ENCODE measurements at places on chromosomes 5 and 9.

DNA sequence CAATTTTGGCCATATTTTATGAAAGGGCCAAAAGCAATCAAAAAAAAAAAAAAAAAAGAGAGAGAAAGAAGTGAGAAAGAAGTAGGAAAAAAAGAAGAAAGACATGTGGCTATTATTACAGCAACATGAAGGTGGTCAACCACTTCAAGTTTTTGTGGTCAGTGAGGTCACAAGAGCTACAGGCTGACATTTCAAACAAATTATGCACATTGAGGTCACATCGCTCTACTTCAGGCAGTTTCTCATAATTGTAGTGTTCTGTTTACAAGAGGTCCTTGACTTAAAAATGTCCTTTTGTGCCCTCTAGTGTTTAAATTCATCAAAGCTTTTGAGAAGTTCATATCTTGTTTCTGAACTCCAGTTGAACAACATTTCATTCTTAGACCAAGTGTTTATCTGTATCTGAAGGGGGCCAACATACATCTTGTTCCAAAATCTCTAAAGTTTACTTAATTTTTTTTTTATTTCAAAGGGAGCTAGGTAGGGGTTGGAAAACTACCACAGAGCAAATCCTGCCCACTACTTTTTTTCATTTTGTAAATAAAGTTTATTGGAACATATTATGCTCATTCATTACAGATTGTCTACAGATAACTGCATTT, 513.1 kb downstream of the PDE4D start:
- DNase-seq = no peak

GRCh38 chr5:178677429-178677828, 50.6 kb upstream of the CLK4 start:
- no peak for DNase-seq

DNA sequence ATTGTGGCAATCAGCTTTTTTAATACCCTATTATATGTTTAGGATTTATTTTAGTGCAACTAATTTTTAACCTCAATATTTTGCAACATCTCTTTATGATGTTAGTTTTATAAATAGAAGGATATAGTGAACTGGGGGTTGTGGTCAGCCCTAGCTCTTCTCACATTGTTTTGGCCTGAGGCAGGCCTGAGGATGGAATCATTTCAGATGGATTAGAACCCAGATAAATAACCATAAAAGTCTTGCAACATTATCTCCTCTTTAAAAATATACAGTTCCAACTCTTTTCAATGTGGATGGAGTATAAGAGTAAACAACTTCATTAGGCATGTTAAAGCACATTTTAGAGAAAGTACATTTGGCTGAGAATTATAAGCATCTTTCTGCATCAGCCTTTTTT, 522.7 kb downstream of the NR2F1-AS1 start:
- DNase-seq = no peak

DNA sequence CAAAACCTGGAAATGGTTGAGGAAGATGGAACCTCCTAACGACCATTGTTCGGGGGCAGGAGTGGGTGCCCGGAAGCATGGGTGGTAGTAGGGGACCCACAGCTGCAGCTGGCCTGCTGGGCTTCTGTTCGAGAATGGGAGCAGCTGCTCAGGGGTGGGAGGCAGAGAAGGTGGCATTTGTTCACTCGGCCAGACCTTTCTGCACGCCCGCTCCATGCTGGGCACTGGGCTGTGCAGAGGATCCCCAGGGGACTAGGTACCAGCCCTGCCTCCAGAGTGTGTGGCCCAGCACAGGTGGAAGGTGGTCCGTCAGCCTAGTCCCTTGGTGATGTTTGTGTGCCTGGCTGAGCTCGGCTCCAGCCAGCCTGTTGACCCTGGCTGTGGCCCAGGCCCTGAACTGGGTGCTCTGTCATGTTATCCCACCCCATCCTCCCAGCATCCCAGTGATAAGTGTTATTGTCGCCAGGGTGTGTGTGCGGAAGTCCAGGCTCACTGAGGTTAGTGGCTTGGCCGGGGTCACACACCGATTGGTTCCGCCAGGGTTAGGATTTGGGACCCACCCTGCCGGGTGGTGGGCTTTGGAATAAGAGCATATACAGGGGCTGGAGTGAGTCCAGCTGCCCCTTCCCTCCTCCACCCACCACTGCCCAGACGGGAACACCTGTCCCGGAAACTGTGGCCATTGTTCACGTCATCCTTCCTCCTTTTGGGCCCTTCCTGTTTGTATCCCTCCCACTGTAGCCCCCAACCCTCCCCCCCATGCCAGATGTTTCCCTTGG, 4.8 kb downstream of the N4BP3 start:
- DNase-seq = no peak

GRCh38 chr9:134057751-134058701, 9.8 kb downstream of the BRD3 start:
- no peak for DNase-seq

DNA sequence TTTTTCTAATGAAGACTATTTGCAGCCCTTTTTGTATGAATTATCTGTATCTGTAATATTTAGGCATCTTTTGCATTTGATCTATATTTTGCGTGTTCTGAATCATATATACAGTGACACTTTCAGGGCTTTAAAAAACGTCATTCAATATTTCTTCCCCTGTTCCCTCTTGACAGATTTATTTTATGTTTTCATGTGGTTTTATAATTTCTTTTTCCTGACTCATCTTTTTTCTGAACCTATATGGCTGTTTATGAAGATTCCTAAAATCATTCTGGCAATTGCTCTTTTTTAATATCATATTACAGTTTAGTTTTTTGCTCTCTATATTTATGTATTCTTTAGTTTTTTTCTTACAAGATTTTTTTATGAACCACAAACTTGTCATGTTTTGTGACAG, 67.6 kb downstream of the SMARCA2 start:
- no peak for DNase-seq

- no peak for DNase-seq
These were observed 290.4 kb upstream of the TUT7 start for GRCh38 chr9:86644675-86645034.

- no peak for DNase-seq
These were observed 105.1 kb upstream of the SGCD start for GRCh38 chr5:156221816-156222215.

- no peak for DNase-seq
These were observed 1.1 kb downstream of the ELOVL7 start for GRCh38 chr5:60842871-60843385.

DNA sequence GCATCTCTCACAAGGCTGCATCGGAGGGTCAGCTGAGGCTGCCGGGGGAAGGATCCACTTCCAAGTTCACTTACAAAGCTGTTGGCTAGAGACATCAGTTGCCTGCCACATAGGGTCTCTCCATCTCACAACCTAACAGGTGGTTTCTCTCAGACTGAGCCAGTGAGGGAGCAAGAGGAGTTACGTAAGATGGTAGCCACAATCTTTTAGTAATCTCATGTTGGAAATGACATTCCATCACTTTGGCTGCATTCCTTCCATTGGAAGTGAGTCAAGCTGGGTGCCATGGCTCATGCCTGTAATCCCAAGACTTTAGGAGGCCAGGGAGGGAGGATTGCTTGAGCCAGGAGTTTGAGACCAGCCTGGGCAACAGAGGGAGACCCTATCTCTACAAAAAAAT, 7.4 kb upstream of the GRK6 start:
- DNase-seq = no peak

DNA sequence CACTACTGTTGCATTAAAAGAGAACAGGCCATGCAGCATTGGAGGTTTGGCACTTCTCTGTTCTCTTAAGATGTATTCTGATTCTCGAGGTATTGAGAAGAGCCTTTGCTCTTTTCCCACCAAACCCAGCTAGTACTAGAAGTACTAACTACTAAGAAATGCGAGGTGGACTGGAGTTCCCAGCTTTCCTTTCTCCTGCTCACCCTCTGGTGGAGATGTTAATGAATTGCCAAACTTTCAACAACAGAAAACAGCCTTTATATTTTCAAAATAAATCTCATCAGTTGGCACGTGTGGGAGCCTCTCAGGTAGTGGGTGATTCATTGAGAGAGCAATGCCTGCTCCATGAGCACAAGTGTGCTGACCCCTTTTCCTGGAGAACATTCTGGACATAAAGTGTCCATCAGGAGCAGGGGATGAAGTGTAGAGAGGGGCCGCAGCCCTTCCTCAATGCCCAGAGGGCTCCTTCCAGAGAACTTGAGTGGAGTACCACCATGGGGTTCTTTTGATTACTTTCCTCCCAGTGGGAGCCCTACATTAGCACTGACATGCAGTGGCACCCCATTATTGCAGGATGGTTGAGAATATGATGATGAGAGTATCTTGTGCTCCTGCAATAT, 45.7 kb downstream of the TMEM174 start:
- no peak for DNase-seq

DNA sequence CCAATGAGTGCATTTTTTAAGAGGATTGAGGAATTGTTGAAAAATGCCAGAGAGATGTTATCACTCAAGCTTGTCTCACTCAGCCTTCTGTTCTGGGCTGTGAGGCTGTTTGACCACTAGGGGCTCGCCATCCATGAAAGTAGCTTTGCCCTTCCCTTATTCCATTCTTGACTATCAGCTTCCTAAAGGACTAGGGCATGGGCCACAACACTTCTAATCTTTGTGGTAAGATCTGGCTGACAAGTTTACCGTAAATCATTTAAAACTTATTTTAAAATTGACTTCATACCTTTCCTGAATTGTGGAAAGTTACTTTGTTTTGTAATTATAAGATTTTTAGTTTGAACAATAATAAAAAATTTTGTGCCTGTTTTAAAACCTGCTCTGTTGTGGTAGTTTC, 49.5 kb downstream of the TJP2 start:
- no peak for DNase-seq

- no peak for DNase-seq
These were observed 70.4 kb upstream of the FBXW11 start for GRCh38 chr5:172076761-172077244.

GRCh38 chr9:94680020-94680419, 40.7 kb upstream of the FBP1 start:
- no peak for DNase-seq

DNA sequence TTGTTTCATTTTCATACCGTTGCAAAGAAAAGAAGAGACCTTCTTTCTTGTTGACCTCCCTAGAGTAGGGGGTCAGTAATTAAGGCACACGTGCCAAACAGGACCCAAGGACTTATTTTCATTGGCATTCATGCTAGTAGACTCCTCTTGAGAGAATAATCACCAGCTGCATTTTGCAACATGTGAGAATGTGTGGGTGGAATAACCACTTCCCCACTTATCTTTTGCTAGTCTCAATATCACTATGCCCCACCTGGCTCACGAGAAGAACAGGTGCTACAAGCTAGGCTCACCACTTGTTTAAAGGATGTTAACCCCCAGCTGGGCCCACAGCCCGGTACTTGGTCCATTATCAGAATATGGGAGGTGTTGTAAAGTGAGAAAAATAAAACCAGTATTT, 460.7 kb upstream of the MEF2C start:
- no peak for DNase-seq

DNA sequence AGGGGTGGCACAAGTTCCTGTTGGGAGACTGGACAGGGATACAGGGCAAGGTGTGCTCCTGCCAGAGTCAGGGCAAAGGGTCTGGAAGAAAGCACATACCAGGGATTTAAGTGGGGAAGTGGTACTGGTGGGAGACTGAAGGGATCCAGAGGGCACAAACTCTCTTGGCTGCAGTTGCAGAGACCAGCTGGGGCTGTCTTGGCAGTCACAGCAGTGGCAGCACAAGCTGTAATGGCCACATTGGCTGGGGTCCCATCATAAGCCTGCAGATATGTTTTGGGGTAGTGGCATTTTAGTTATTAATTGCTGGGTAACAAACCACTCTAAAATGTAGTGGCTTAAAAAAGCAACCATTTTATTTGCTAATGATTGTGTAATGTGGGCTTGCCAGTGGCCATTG, 492.2 kb downstream of the ENC1 start:
- no peak for DNase-seq

- no peak for DNase-seq
These were observed at the start of gene LPAR1 for GRCh38 chr9:111038331-111039230. LPAR1 (minus strand) TSS chr9:111038470; CDS start chr9:110972117, 66,353 bp downstream.

- DNase-seq = no peak
These were observed 108.1 kb downstream of the SNCAIP start for GRCh38 chr5:122420091-122420490.

DNA sequence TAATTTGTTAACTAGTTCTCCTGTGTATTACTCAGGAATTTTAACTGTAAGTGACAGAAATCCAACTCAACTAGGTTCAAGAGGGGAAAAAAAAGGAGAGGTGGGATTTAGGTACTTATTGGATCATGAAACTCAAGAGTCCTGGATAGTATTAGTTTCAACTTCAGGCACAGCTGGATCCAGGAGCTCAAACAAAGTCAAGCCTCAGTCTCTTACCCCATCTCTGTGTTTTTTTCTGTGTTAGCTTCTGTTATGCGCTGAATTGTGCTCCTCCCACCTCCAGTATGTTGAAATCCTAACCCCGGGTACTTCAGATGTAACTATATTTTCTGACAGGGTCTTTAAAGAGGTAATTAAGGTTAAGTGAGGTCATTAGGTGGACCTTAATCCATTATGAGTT, 53.5 kb downstream of the SMIM23 start:
- DNase-seq = no peak

- DNase-seq = no peak
These were observed 189.2 kb downstream of the FSTL4 start for GRCh38 chr5:133423011-133423617.

- no peak for DNase-seq
These were observed 930 bp downstream of the PRLR start for GRCh38 chr5:35229076-35230037.

DNA sequence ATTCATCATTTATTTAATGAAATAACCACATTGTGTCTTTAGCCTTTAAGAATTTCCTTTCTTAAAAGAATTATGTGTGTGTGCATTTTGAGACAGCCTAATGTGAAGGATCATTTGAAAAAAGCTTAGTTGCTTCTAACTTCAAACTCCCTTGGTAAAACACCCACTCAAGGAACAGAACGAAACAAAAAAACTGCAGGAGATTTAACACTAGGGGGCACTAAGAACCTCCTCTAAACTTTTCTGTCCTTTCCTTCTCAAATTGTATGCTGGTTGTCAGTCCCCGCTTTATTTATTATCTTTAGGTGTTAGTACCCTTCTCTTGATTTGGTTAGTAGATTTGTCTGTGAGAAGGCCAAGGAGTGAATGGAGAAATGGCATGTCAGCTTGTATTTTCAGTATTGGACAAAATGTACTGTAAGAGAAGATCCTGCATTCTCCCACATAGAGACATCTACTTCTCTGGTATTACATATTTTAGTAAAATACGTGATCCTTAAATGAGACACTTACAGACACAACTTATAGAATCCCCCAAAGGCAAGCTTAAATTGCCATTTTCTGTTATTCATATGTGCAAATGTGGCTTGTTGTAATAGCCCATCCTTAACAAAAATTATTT, 229.7 kb downstream of the MRPS30 start:
- DNase-seq = no peak

- no peak for DNase-seq
These were observed 50.8 kb downstream of the F2R start for GRCh38 chr5:76766746-76767145.

GRCh38 chr5:151100681-151101080, 19.8 kb upstream of the TNIP1 start:
- no peak for DNase-seq

All from effector memory CD4-positive, alpha-beta T cell (primary cell).